ENCODE measurements at places on chromosomes 1 and 21.

- no peak for DNase-seq
These were observed 21.1 kb upstream of the SLC45A3 start for GRCh38 chr1:205701420-205701819.

GRCh38 chr1:180534214-180534613 lies 24.6 kb upstream of the OVAAL start:
- DNase-seq = no peak

- no peak for DNase-seq
These were observed 96.9 kb upstream of the AKT3 start for GRCh38 chr1:243946946-243947345.

DNA sequence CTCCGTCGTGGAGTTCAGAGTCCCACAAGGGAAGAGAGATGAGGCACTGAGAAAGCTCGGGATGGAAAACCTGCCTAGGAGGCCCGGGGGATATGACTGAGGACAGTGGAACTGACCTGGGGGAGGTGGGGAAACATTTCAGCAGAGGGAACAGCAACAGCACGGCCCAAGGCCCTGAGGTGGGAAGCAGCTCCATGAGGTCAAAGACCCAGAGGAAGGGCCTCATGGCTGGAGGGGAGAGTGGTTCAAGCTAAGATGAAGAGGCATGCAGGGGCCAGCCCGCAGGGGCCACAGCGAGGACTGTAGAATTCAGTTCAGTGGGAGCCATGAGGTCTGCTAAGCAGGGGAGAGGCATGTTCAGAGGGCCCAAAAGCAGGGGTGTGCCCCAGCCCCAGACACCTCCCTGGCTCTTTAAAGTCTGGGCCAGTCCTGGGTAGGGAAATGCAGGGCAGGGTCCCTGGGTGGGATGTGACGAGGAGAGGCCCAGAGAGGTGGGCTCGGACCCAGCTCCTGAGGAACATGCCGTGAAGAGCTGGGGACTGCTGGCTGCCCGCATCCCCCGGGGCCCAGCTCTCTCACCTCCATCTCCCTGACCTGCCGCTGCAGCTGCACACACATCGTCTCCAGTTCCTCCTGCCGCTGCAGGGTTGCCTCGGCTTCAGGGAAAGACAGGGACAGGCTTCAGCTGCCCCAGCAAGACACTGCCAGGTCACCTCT lies 9.9 kb downstream of the UBXN11 start:
- DNase-seq = peak; percentile 38

DNA sequence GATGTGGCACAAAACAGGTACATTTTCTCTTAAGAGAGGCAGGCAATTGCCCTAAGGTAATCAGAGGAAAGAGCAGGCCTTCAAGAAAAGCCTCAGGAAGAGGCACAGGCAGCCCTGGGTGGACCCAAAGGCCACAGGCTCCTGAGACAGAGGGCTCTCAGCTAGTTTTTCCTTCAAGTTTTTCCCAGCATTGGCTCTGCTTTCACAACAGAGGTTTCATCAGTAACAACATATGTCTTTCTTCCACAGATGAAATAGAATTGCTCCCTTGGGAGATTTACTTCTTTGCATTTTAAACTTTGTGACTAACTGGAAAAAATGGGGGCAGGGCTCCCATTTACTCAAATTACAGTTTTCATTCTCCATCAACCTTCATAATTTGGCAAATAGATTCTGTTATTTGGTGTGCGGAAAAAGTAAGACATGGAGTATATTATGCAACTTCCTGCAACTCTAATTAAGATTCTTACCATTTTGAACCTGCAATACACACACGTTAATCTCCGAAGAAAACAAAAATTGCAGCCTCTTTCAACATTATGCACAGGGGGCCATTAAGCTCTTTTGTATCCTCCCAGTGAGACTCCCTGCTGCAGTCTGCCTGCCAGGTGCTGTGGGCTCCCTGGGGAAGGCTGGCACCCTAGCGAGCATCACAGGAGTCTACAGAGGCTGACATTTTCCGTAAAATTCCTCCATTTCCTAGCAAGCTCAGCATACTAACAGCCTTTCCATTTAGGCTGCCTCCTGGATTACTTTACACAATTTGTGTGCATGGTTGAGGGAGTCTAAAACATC lies 282.3 kb downstream of the USH2A start:
- no peak for DNase-seq

DNA sequence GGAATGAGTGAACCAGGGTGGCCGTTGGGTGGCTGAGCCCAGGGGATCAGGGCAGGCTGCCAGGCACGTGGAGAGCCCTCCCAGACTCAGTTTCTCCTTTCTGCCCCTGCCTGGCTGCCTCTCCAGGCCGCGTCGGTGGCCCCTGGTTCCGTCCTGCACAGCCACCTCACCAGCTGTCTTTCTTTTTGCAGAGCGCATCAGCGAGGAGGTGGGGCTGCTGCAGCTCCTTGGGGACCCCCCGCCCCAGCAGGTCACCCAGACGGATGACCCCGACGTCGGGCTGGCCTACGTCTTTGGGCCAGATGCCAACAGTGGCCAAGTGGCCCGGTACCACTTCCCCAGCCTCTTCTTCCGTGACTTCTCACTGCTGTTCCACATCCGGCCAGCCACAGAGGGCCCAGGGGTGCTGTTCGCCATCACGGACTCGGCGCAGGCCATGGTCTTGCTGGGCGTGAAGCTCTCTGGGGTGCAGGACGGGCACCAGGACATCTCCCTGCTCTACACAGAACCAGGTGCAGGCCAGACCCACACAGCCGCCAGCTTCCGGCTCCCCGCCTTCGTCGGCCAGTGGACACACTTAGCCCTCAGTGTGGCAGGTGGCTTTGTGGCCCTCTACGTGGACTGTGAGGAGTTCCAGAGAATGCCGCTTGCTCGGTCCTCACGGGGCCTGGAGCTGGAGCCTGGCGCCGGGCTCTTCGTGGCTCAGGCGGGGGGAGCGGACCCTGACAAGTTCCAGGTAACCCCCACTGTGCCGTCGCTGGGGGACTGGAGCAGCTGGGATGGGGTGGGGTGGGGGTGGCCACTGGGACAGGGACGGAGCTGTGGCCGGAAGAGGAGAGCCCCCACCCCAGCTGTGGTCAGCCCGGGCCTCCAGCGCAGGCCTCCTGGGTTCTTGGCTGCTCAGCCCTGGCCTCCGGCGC lies 63.3 kb downstream of the COL18A1 start:
- DNase-seq = no peak

All from ecto neural progenitor cell (in vitro differentiated cells).